ENCODE measurements at places on chromosomes 11 and 22.

DNA sequence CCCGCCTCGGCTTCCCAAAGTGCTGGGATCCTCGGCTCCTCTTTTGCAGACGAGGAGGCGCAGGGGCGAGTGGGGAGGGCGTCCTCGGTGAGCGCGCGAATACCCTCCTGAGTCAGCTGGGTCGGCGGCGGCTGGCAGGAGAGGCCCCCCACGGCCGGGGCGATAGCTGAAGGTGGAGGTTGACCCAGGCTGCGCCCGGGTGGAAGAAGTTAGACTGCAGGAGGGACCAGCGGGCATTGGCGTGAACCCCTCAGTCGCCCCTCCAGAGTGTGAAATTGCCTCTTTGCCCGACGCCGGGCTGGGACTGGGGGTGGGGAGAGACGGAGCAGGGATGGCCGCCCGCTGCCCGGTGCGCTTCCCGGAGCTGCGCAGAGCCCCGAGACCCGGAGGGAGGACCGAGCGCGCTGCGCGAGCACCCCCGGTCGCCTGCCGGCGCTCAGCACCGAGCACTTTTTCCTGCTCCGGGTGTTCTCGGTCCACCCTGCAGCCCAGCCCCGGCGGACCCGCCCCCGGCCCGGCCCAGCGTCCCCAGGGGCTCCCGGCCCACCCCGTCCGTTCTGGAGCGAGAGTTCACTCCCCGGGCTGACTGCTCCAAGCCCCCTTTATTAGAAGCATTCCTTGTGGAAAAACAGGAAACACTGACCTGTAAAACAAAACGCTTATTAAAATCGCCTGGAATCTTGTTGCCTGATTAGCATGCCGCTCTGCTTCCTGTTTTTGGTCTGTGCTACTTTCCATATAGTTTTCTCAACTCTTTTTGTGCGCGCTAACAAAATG lies 13.7 kb upstream of the CPT1A start:
- peak; percentile 86 for DNase-seq

DNA sequence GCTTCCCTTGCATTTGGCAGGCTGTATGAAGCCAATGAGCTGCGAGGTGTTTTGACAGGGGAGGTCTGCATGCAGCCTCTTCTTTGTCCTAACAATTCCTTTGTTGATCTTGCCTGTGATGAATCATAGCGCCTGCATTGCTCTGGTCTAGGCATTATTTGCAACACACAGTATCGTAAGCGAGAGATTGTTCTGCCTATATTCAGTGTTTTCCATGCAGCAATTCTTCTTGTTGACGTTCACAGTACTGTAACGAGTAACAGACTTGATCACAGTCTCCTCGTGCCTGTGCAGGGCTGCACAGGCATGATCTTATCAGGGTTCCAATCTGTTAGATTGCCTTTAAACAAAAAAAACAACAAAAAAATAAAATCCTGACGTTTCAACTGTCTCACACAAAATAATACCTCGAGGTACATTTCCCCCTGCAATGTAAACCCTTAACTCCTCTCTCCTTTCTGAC lies 13.9 kb upstream of the ADSL start:
- peak; percentile 88 for DNase-seq

DNA sequence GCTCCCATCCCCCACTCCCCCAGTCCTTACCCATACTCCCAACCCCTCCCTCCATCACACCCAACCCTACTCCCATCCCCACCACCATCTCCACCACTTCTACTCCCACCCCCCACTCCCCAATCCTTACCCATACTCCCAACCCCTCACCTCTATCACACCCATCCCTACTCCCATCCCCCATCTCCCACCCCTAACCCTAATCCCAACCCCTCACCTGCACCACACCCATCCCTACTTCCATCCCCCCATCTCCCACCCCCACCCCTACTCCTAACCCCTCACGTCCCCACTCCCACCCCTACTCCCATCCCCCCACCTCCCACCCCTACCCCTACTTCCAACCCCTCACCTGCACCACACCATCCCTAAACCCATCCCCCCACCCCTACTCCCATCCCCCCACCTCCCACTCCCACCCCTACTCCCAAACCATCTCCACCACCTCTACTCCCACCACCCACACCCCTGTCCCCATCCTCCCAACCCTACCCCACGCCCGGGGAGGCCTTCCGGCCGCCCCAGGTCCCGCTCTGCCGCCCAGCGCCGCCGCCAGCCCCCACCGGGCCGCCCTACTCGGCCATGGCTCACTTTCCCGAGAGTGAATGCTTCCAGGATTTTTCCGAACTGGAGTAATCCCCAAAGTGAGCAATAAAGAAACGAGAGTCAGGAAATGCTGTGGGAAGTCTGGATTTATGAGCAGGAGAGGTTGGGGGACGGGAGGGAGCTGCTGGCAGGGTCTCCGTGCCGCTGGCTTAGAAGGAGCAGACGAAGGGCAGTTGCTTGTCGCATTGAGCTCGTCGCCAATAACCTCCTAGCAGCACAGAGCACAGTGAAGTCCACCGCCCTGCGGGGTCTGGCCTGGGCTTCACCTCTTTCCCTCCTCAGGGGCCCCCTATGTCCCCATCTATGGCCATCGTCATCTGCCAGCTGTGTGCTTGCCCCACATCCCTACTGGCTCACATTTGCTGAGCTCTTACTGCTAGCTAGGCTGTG lies 4.6 kb downstream of the PRG3 start:
- no peak for DNase-seq

DNA sequence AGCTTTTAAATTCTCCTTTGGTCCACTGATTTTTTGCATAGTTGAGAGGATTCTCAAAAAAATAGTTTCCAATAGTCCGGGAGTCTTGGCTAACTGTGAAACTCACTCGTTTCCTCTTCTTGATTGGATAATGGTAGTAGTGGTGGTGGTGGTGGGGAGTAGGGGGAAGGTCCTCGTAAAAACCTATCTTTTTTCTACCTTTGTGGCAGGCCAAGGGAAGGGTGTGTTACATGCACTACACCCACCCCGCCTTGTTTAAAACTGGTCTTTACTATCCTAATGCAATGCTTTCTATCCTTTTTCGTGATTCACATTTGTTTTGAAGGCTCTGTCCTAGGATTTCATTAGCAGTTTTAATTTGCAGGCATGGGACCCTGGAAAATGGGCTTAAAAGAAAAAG lies 4.8 kb downstream of the TEAD1 start:
- DNase-seq: no peak

- no peak for DNase-seq
These were observed 33.6 kb downstream of the ASRGL1 start for GRCh38 chr11:62370743-62371440.

DNA sequence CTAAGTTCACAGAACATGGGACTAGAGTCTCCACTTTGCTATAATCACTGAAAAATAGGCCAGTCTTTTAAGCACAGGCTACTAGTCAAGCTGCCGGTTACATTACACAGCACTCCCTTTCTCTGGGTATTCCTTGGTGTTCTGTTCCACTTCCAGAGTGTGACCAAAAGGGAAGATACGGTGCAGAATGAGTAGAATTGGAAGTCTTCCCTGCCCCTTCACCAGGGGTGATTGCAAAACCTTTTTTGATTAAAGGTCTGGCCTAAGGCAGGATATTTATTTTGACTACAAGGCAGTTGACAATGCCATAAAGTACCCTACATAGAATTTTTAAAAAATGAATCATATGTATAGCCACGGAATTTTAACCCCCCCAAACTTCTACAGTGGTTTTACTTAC lies 59.6 kb upstream of the ADORA2A start:
- no peak for DNase-seq

DNA sequence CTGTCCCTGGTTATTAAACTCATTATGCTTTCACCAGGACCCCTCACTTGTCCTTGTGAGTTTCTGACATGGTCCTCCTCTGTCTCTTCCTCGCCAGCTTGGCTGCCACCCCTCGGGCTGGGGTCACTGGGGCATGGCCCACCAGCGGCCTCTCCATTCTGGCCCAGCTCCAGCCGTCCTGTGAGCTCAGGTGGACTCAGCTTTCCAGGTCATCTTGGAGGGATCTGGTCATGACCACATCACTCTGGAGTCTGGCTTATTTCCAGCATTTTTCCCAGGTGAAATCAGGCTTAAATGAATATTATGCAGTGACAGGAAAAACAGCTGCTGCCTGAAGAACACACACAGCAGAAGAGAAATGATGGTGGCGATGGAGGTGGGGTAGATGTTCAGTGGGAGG lies 224.5 kb downstream of the ADAMTS15 start:
- DNase-seq: no peak

DNA sequence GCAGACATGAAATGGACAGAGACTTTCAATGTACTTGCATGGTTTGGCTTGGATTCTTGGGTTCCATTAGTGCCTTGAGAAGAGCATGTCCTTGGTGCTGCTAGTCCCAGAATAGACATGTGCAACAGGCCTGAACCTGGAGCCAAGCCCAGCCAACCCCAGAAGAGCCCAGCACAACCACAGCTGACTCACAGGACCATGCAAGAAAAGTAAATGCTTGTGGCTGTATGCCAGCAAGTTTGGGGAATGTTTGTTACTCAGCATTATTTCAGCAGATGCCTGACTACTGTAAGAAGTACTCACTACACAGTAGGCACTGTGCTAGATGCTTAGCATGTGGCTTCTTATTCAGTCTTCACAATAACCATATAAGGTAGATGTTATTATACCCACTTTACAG lies 39.2 kb upstream of the HMGXB4 start:
- no peak for DNase-seq

GRCh38 chr11:96506953-96507354 lies 117.1 kb downstream of the JRKL start:
- DNase-seq: no peak

GRCh38 chr11:119375337-119376196 lies 5.9 kb downstream of the USP2 start:
- no peak for DNase-seq

DNA sequence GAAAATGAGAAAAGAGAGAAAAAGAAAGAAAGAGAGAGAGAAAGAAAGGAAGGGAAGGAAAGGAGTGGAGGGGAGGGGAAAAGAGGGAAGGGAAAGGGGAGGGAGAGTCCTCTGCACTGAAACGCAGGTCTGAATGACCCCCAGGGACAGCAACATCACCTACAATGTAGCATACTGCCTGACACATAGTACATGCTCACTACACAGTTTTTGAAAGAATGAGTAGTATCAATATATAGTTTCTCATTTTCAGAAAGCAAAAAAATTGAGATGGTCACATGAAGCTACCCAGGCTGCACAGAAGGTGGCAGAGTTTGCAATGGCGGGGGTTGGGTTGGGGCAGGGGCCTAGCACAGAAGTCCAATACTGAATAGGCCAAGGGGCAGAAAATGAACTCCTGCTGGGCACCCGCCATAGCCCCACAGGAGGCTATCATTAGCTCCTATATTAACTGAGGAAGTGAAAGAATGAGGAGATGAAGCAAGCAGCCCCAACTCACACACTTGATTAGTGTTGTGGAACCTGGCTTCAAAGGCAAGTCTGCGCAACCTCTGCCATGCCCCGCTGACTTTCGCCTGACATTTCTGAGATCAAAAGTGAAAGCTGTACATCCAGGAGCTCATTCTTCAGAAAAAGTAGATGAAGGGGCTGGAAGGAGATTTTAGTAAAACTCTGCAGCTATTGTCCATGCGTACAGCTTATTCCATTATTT lies 241.2 kb upstream of the SYN3 start:
- no peak for DNase-seq

GRCh38 chr11:6127881-6128280 lies 20.4 kb downstream of the OR56B4 start:
- DNase-seq: peak; percentile 2

DNA sequence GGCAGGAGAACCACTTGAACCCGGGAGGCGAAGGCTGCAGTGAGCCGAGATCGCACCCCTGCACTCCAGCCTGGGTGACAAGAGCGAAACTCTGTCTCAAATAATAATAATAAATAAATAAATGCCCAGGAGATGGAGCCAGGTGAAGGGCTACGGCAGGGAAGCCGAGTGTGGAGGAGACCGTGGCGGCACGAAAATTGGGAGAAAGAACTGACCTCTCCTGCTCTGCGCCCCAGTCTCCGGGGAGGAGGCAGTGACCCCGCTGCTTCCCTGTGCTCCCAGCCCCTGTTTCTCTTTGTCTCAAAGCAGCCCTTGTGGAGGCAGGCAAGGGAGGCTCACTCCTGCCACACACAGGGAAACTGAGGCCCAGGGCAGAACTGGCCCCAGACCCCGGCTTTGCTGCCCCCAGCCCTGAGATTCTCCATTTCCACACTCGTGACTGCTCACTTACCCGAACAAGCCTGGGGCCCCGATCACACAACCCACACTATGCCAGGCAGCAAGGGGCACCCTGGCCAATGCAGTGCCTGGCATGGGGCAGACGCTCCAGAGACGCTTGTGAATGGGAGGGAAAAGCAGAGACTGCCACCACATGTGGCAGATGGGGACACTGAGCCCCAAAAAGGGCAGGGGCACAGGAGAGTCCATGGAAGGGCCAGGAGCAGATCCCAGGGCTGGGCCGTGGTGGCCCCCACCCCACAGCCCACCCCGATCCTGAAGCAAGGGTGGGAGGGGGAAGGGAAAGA lies 80.4 kb upstream of the PRR5 start:
- no peak for DNase-seq

DNA sequence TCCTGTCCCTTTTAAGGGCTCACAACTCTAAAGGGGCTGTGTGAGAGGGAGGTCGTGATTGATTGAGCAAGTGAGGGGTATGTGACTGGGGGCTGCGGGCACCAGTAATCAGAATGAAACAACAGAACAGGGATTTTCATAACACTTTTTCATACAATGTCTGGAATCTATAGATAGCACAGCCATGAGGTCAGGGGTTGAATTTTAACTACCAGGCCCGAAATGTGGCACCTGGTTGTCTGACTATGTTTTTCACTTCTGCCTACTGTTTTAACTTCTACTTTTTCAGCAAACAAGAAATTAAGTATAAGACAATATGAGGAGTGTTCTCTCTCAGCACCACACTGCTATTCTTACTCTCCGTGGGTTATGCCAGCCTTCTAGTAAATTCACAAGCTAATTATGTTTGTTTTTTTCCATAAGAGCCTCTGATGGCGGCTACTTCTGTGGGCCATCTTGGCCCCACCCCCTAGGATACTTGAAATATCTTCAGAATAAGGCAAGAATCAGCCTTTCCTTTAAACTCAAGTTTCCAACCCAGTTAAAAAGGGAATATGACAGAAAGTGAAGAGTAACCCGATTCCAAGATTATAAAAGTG lies 552.8 kb upstream of the CHORDC1 start:
- no peak for DNase-seq

DNA sequence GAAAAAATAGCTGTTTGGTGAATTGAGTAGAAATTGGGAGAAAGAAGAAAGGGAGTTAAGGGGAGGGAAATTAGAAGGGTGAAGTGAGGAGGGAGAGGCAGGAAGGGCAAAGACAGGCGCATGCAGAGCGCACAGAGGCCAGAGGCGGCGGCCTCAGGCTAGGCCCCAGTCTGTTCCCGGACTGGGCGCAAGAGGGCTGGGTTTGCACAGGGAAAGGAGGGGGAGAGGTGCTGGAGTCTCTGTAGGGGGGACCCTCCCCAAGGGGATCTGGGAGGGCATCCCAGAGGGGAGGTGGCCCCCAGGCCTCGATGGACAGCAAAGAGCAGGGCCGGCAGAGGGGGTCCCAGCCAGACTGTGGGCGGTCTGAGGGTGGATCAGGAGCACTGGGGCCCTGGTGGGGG lies 1.3 kb upstream of the FLRT1 start:
- DNase-seq: no peak

- peak; percentile 13 for DNase-seq
These were observed 41.7 kb downstream of the THAP12 start for GRCh38 chr11:76339221-76339620.

All from dermis microvascular lymphatic vessel endothelial cell (primary cell).